ENCODE measurements at places on chromosomes 13 and 19.

GRCh38 chr13:97194479-97194878 lies 27.7 kb upstream of the MBNL2 start:
- no peak for DNase-seq

DNA sequence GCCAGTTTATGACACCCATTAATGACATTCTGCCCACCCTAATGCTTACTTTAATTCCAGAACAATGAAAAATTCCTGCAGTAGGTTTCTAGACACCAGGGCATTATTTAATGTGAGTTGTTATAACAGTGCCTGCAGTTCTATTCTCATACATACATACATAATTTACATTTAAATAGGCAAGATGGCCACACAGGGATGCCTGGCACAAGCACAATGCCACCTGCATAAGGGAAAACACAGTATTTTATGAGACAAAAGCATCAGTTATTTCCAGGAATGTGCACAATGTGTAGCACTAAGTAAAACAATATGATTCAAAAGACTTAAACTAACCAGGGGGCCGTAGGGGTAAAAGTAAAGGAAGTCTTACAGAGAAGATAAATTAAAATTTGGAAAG lies 243.9 kb upstream of the SPRY2 start:
- DNase-seq = no peak

DNA sequence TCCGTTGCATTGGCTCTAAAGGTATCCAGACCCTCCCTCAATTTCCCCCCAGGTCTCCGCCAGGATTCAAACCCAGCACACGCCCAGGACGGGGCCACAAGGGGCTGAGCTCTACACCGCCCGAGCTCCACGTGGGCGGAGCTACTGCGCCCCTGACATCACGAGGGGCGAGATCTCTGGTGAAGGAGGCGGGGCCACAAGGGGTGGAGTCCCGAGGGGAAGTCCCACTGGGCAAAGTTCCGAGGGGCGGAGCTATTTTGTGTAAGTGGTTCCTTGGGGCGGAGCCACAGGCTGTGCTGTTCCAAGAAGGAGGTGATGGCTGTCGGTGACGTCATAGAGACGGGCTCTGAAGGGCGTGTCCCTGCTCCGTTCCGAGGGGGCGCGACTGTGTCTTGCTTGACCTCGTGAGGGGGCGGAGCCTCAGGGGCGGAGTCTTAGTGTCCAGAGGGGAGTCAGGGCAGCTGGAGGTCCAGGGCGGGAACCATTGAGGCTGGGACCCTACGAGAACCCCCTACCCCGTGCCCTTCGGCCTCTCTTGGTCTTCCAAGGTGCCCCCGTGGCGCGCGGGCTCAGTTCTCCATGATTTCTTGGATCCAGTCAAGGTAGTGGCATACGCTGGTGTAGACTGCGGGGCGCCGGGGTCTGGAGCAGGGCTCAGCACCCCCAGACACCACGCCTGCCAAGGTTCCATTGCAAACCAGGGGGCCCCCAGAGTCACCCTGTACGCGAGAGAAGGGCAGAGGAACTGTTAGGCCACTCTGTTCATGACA lies 1.3 kb upstream of the KLK8 start:
- DNase-seq = peak; percentile 7

DNA sequence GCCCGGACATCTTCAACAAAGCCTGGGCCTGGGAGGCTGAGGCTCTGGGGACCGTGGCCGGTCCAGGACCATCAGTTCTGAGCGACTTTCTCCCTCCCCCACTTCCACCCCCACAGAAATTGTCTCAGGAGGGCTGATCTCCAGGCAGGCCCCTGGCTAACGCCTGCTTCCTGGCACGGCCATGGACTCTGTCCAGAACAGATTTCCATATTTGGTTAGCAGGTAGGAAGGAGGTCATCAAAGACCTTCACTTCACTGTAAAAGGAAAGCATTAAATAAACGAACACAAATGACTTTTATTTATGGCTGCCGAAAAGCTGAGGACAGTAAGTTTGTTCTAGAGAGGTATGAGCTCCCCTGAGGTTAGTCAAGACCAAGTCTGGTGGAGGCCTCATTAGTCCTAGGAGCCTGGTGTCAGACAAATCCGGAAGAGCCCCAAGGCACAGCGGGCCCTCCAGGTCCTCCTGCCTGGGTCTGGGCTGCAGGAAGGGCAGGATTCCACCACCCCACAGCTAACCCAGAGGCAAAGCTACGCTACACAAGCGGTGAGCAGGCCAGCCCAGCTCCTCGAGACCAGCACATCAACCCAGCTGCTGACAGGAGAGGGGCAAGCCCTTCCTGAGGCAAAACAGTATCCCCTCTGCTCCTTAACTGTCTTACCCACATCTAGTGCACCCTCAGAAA lies 4.6 kb upstream of the PLPP2 start:
- no peak for DNase-seq

DNA sequence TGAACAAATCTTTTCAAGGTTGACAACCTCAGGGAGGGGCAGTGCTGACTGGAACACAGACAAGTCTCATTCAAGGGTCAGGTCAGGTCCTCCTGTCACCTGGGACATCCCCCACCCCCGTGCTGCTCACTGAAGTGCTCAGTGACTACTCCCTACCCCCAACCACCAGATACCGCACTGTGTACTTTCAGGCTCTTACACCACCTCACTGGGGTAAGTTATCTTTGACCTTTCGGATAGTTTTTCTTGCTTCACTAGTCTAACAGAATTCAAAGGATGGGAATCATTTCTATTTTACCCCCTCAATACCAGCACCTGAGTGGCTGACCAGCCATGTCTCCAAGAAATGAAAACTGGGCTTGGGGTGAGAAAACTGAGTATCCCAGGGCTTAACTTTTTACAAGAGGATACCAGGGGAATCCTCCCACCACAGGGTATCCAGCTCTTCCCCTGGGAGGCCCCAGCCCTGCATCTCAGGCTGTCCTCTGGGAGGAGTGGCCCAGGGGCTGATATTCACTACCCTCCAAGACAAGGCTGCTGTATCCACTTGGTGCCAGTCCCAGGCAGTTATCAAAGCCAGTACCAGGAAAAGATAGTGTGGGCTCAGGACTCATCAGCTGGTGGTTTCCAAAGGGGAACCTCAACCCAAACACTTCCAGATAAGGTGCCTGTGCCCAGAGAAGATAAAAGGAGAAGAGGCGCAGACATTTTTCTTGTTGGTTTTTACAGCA lies 2.1 kb downstream of the ZNF563 start:
- DNase-seq = peak; percentile 56

DNA sequence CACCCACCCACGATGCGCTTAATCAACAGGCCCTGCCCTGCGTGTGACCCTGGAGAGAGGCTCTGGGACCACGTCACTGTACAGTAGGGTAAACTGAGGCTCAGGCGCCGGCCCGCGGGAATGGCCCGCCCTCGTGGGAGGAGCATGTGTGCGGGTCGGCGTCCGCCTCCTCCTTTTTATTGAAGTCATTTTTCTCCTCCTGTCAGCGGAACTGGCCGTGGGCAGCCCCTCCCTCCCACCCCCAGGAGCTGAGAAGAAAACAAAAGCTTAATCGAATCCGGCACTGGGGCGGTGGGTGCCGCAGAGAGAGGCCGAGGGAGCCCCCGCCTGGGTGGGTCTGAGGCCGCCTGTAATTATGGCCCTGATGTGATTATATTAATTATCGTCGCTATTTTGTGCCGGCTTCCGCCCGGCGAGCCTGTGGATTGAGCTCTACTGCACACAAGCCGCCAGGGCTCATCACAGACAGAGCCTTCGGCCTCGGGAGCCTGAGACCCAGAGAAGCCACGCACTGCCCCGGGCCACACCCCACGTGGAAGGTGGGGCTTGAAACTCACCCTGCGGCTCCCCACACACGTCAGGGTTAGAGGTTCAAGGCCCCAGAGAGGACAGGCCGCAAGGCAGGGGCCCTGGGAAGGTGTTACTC lies 7.0 kb downstream of the C2CD4C start:
- DNase-seq = no peak

- no peak for DNase-seq
These were observed 13.5 kb upstream of the ARHGAP45 start for GRCh38 chr19:1053176-1054101.

DNA sequence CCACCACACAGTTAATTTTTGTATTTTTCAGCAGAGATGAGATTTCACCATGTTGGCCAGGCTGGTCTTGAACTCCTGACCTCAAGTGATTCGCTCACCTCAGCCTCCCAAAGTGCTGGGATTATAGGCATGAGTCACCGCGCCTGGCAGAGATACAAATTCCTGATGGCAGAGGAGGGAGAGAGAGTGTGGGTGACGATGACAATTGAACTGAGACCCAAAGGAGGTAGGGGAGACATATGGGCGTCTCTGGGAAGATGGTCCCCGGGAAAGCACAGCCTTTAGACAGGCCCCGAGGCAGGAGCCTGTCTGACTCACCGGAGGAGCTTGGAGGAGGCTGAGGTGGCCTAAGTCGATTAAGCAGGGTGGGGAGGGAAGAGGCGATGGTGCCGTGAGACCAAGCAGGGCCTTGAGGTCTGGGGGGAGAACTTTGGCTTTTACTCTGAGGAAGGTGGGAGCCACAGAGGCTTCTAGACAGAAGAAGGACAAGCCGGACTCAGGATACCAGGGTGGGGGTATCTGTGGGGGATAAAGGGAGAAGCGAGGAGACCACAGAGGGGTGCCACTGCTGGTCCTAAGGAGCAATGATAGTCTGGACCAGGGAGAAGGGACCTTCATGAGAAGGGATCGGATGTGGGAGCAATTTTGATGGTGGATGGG lies 38.2 kb downstream of the ARRDC2 start:
- no peak for DNase-seq

DNA sequence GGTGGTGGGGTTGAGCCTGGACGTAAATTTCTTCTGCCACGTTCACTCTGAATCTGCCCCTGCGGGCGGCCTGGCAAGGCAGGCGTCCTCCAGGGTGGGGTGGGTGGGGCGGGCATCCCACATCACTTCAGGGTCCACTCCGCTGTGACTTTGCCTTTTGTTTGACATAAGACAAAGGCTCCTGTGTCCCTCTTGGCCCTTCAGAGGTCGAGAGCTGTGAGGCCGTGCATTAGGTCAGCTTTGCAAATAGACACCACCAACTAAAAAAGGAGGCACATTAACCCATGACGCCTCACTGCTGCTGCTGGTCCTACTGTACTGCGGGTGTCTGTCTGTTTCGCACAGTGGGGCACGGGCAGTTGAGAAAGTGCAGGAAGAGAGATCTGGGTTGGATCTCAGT lies 10.5 kb upstream of the ZNF536 start:
- no peak for DNase-seq

- DNase-seq = no peak
These were observed 3.4 kb downstream of the BSG start for GRCh38 chr19:575527-576506.

GRCh38 chr19:6100284-6100915 lies 9.9 kb downstream of the RFX2 start:
- DNase-seq = no peak

GRCh38 chr19:17615889-17616685 lies 60.6 kb downstream of the COLGALT1 start:
- DNase-seq = no peak

DNA sequence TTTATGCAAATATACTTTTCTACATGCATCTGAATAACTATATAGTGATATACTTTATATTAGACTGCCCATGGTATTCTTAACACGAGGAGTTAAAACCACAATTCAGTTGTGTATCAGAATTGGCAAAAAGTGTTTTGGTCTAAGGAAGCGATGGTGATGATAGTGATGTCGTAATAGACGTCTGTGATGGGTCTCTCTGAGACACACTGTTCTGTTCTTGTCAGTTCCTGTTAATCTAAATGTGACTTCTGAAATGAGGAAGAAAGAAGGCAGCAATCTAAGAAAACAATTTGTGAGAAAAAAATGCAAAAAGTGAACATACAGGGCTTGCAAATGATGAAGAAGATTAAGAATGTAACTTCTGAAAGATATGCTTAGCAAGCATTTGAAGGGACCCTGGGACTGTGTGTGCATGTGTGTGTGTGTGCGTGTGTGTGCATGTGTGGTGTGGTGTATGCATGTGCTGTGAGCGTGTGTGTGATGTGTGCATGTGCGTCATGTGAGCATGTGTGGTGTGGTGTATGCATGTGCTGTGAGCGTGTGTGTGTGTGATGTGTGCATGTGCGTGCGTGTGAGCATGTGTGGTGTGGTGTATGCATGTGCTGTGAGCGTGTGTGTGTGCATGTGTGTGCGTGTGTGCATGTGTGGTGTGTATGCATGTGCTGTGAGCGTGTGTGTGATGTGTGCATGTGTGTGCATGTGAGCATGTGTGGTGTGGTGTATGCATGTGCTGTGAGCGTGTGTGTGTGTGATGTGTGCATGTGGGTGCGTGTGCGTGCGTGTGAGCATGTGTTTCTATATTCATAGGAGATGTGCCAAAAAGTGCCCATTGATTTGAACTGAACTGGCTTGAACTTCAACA lies 131.8 kb downstream of the IRS2 start:
- DNase-seq = no peak

- no peak for DNase-seq
These were observed 30.5 kb downstream of the RANBP3 start for GRCh38 chr19:5947435-5947834.

- no peak for DNase-seq
These were observed 1582.0 kb upstream of the PCDH20 start for GRCh38 chr13:62997696-62998095.

GRCh38 chr13:76637641-76638141 lies 248.5 kb downstream of the KCTD12 start:
- DNase-seq = no peak

DNA sequence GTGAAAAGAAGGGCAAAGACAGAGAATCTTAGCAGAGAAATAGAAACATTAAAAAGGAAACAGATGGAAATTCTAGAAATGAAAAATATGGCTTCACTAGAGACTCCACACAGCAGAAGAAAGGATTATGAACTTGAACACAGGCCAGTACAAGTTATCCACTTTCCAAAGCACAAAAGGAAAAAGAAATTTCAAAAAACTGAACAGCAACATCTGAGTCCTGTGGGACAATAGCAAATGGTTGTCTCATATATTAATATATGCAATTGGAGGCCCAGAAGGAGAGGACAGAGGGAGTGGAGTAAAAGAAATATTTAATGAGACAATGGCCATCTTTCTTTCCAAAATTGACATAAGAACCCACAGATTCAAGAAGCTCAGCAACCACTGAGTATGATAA lies 141.7 kb upstream of the GJB6 start:
- DNase-seq = no peak

GRCh38 chr13:41931337-41931736 lies 29.6 kb downstream of the VWA8 start:
- DNase-seq = no peak

DNA sequence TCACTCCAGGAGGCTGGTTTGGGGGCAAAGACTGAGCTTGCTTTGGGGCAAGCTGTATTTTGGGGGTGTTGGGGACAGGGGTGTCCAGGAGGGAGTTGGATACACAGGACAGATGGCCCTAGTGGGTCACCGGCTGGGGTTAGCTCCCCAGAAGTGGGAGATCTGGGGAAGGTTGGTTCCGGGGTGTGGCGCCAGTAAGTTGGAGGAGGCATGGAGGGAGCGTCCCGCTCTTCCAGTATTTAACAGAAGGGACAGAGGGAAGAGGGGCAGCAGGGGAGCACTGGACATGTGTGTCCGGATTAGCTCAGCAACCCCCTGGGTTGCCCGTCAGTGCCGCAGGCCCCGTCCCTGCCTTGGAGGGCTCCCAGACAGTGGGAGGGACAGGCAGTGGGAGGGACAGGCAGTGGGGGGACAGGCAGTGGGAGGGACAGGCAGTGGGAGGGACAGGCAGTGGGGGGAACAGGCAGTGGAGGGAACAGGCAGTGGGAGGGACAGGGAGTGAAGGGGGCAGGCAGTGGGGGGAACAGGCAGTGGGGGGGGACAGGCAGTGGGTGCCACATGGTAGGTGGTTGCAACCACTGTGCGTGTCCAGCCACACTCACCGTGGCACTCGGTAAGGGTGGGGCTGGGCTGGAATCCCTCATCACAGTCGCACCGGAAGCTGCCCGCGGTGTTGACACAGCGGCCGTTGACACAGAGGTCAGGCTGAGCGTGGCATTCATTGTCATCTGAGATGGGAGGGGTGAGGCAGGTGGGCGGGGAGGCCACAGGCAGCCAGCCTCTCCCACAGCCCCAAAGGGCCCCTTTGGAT lies 33.2 kb downstream of the CCL25 start:
- DNase-seq = no peak

All from stimulated activated CD8-positive, alpha-beta memory T cell treated with anti-CD3 and anti-CD28 coated beads, Interleukin-4, amount 100 ng/mL, for 24 hours (primary cell).